Occipital lobe (tissue), 3 donors: ENCODE measurements at places on chromosomes 7 and 10. TPM values are rescaled to one million over a fixed set of nuclear protein-coding genes. Genes with fewer than 3 reads are reported as not detected.

GRCh38 chr10:58477902-58478301 is 34.8 kb upstream of the BICC1 start:
- DNase-seq = no peak

DNA sequence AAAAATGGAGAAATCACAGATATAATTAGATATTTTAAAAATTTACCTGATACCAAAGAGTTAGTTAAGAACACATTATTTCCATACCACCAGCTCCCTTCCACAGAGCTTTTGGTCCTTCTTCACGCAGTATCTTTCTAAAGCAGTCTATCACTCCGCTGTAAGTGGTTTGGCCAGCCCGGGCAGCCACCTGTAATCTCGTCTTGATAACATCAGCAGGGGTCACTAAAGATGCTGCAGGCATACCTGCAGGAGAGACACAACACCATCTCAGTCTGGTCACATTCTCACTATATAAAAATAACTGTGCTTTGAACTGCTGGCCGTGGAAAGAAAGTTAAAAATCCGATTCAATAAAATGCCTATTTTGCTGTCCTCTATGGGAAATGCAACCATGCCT is 200.1 kb downstream of the SLC25A13 start:
- no peak for DNase-seq

DNA sequence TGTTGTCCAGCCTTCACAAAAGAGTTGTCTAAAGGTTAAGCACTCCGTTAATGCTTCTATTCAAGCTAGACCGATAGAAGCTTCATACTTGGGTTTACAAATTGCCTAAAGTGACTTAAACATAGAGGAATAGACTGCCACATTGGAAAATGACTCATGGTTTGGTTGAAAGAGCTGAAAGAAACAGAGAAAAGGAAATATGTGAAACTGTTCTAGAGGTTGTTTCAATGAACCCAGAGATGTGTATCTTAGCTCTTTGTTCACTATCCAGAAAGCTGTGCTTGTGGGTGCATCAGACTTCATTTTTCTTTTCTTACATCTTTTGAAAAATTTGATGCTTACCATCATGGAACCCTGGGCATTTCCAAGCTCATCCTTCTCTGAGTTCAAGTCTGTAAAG is 736.2 kb downstream of the INHBA start:
- no peak for DNase-seq

DNA sequence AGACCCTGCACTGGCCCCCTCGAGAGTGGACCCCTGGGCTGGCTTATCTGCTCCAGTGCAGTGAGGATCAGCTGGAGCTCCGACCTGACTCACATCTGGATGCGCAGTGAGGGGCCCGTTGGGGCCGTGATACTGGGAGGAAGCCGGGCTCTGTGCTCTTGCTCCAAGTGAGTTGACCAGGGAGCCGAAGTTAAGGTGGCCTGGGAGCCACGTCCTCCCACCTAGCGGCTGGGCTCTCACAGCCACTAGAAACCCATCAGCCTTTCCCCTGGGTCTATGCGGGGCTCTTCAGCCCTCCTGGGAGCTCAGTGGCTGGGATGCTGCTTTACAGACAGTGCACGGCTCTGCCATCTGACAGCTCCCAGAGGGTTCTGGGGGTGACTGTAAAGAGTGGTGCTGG is 9.1 kb downstream of the ALKBH4 start:
- DNase-seq = no peak

- DNase-seq = no peak
Measured at GRCh38 chr10:3579845-3580244, 205.2 kb downstream of the KLF6 start.

- DNase-seq = no peak
Measured at GRCh38 chr10:102951316-102951715, 33.2 kb downstream of the CNNM2 start.

GRCh38 chr7:18123508-18124239 is 96.0 kb upstream of the PRPS1L1 start:
- no peak for DNase-seq

DNA sequence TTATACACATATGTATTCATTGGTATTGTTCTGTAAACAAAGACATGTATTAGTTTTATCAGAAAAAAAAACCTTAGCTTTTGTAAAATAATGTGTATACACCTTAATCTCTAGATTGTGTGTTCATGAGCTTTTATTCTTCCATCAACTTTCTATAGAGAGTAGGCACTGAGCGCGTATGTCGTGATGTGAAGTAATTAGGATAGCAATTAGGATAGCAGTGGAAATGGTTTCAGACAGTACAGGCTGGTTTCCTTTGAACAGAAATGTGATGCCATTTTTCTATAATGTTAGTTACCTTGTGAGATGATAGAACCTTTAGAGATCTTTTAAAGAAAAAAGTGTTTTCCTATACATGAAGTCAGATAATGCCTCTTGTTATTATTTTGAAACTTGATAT is 237.7 kb upstream of the LRRN3 start:
- DNase-seq = no peak

DNA sequence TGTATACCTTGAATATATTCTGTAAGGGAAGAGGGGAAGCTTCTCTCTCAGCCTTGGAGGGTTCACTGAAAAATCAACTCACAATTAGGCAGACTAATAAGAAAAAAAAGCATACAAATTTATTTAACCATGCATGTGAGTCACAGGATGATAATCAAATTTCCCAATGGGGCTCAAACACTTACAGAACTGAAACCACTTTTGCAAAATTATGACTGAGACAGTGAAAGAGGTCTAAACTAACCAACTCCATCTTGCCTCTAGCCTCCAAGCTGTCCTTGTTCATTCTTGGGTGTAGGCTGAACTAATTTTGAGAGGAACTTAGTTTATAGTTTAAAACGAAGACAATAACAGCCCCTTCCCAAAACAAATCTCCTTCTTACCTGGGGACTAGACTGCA is 618.3 kb upstream of the AUTS2 start:
- no peak for DNase-seq

GRCh38 chr7:134660242-134660785 is 13.7 kb downstream of the BPGM start:
- DNase-seq = no peak

DNA sequence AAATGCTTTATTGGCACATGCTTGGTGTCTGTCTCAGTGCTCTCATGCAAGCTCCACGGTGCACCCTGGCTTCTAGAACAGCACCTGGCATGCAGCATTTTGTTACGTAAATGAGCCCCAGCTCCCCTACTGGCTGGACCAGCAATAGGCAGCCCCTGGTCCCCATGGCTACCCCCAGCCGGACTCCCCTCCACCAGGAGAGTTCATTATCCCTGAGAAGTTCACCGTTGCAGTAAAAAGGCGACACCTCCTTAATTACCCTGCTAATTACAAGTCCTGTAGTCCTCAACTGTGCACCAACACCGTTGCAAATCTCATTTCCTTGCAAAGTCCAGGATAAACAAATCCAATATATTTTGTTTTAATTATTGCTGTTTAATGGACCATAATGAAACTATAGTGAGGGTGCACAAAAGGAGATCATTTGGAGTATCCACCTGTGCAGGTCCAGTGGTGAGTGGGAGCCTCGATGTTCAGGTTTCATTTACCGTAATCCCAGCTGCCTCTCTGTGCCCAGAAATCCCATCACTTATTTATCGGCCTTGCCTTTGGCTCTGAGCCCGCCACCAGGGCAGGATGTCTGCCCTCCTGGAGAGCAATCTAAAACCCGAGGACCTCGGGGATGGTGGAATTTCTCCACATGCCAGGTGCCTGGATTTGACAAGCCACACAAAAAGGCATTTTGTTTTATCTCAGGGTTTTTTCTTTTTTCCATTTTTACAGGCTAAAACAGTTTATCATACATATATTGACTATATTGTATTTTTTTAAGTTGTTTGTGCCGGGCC is 12.8 kb upstream of the DRGX start:
- no peak for DNase-seq

DNA sequence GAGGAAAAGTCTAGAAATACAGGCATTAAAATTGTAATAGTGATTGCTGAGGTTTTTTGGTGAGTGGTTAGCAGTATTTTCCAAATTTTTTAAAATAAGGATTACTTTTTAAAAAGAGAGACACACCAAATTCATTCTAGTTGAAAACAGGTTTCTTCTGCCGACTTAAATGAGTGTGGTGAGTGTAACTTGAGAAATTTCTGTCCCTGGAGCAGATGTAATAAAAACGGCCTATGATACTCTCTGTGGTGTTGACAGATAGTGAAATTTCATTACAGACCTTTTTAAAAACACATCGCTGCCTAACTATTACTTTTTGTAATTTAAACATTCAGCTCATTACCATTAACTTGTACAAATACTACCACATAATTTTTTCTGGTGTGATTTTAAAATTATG is 90.1 kb downstream of the CYP51A1 start:
- DNase-seq = no peak

DNA sequence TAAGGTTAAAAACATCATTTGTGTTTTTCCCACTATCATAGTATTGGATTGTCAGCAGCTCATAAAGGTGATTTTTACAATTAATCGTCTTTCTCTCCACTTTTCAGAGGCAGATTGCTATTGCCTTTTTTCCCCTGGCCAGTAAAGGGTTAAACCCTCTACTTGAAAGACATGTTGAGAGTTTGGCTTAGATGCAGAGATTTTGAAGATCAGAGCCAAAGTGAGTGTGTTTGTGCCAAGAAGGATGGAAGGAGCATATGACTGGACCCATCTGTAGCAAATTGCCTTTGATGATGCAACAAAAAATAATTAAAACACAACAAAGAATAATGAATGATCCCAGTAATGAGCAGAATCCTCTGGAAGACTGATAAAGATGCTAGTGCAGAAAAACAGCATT is 373.1 kb downstream of the MALRD1 start:
- DNase-seq = no peak

DNA sequence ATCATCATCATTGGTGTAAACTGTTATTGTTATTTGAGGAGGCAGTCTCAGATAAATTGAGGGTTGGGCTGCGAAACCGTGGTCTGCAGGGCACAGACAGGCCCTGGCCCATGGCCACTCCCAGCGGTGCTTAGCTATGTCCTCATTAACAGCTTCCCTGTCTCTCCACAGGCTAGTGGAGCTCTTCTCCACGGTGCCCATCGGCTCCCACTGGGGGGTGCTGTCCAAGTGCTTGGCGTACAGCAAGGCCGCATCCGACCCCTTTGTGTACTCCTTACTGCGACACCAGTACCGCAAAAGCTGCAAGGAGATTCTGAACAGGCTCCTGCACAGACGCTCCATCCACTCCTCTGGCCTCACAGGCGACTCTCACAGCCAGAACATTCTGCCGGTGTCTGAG is 21.6 kb downstream of the GPR26 start:
- no peak for DNase-seq

GRCh38 chr7:109527833-109528232 is 958.2 kb downstream of the DNAJB9 start:
- no peak for DNase-seq

DNA sequence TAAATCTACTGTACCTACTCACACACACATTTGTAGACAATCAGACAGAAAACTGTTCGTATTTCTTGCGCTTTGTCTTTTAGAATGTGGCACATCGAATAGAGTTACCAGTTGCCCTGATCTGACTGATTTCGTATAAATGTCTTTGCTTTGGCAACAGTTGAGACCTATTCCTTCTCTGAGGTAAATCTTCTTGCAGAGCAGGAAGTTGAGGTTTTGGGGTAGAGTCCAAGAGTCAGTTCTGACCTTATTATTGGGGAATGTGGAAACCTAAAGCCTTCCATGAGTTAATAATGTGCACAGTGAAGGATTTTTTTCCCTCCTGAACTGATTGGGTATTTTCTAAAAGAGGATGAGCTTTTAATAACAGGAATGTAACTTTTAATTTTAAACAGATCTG is 135.3 kb downstream of the KIAA1217 start:
- no peak for DNase-seq

DNA sequence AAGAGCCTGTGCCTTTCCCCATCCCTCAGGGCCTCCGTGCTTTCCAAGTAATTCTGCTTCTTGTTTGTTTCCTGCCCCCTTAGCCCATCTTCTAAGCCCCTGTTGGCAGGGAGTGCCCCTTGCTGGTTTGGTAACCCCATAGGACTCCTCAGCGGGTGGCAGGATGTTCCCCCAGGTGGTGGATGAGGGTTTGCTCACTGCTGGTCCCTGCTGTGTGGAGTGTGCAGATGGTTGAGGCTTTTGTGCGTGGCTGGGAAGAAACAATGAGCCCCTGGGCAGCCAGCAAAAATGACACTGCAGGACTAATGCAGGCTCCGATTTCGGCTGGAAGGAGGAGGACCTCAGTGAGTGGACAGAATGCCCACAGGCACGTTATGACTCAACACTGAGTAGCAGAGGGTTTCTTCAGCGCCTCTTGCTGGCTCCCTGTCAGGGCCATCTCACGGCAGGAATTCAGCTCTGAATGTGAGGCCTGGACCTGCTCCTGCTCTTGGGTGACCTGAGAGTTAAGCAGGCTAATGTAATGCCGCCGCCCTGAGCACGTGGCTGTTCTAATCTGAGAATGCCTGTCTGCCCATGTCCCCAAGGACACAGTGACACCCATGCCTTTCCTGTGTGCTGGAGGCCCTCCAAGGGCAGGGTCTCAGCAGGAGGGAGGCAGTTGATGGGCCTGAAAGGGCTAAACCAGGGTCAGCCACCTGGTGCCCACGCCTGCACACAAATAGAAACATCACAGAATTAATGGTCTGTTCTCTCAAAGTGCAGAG is 16.6 kb downstream of the BAG3 start:
- DNase-seq = no peak

GRCh38 chr10:14124941-14125340 is 205.8 kb downstream of the FRMD4A start:
- no peak for DNase-seq

DNA sequence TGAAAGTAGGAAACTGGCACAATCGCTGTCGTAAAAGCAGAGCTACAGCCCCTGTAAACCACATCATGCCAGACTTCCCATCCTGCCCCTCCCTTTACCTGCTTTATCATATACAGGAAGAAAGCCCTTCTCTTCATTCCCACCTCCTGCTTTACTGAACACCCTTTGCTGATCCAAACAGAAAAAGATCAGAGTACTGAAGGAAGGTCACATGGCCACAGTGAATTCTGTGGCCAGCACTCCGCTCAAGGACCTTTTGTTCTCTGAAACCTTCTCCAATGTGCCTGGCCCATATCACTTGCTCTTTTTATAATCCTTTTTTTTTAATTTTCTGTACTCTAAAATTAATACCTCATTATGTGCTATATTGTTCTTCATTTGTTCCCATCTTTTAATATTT is 108.8 kb upstream of the LRGUK start:
- DNase-seq = no peak

The CNPY1 gene
- total RNA-seq = 0.16 TPM

The PRPS1L1 gene
- not detected for total RNA-seq

The NRG3 gene
- total RNA-seq = 23.1 TPM

The NME8 gene
- not detected for total RNA-seq

The AKR1C1 gene
- total RNA-seq = 36.8 TPM

The ATE1 gene
- total RNA-seq = 73.3 TPM

The EPDR1 gene
- total RNA-seq = 16.4 TPM

The ADAM12 gene
- total RNA-seq = 4.7 TPM

The CPVL gene
- 69.9 TPM for total RNA-seq

The KAZALD1 gene
- total RNA-seq = 1.4 TPM
